Activated T-cell treated with anti-CD3 and anti-CD28 coated beads, Interleukin-2, amount 50 U/mL, for 72 hours (primary cell): ENCODE measurements at places on chromosomes 7 and 10. TPM values are rescaled to one million over a fixed set of nuclear protein-coding genes. Genes with fewer than 3 reads are reported as not detected.

WEE2 gene
- total RNA-seq, result not detected

HDAC9 gene
- 2.9 TPM for total RNA-seq

PDZD7 gene
- 0.12 TPM for total RNA-seq

CTAGE4 gene
- total RNA-seq, result 1.5 TPM

CADPS2 gene
- total RNA-seq, result not detected

THSD7A gene
- not detected for total RNA-seq

GDF10 gene
- total RNA-seq, result 0.19 TPM

TYW1B gene
- 4.7 TPM for total RNA-seq

SLC16A12 gene
- not detected for total RNA-seq

KCNH2 gene
- total RNA-seq, result 0.72 TPM

ITGB8 gene
- not detected for total RNA-seq

LIPA gene
- total RNA-seq, result 19.5 TPM

SAMD9 gene
- 14.6 TPM for total RNA-seq

SUGCT gene
- 1.6 TPM for total RNA-seq
